CD4-positive, alpha-beta T cell treated with Interleukin-17A for 4 hours (primary cell): ENCODE measurements at places on chromosomes 2 and 18.

DNA sequence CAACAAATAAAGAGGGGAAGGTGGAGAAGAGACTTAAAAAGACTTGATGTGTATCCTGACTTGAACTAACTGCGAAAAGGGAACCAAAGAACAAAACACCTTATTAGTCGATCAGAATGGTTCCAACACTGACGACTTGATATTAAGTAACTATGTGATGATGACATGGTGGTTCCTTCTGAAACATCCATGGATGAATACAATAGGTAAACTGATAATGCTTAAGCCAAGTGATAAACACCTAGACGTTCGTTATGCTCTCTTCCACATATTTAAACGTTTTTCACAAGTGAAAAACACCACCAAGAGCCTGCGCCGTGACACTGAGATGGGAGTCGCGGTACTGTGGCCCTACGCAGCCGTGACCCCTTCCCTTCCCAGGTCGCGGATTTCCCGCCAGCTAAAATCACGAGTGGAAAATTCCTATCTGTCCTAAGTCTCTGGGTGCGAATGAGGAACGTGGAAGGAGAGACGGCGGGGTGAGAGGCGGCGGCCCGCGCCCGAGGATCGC lies 797 bp downstream of the TTC32 start:
- no peak for DNase-seq

- DNase-seq, result no peak
Observed at GRCh38 chr2:186554850-186555671, 34.8 kb upstream of the ITGAV start.

DNA sequence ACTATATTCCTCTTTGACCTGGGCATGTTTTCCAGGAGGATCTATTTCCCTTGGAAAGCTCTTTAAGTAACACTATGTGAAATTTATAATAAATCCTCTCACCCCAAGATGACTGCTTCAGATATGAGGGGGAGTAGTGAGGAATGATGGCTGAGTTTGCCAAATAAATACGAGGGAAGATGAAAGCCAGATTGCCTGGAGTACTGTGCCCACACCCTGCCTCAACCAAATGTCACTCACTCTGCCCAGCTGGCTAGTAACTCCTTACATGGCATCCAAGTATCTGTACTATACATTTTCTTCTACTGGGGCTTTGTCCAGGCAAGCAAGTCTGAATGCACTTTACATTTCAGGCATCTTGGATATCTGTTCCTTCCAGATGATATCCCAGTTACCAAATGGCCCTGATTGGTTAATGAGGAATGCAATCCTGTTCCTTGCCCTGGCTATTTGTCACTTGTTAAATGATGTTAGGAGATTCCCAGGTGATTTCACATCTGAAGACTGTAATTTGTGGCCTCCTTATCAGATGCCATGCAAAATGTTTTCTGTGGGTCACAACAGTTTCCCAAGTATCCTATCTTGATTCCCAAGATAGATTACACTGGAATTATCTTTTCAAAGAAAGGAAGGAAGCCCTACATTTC lies 191.8 kb downstream of the IKZF2 start:
- no peak for DNase-seq

DNA sequence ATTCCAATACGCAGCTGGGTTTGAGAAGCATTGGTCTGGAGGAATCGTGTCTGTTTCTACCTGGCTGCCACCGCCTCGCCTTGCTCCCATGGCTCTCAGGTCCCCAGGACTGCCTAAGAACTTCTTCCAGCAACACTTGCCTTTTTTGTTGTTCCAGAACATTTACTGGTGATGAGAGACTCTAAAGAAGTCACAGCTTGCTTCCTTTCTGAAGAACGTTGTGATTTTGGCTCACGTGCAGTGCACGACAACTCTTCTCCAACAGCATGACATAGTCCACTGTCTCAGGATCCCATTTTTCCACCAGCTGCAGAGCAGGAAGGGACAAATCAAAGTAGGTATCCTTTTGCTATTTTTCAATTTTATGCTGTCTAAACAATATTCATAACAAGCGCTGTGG lies 940.9 kb downstream of the SLC4A3 start:
- DNase-seq, result no peak

DNA sequence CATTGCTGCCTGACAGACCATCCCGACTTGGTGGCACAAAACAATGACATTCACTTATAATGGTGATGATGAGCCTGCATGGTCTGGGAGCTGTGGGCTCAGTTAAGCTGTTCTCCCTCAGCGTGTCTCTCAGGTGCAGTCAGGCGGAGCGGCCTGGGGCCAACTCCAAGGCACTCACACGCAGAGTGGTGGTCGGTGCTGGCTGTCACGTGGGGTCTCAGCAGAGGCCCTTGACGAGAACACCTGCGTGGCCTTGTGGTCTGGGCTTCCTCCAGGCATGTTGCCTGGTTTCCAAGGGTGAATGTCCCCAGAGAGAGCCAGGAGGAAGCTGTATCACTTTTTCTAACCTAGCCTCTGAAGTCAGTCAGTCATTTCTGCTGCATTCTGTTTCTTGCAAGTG lies 29.8 kb downstream of the ARMC9 start:
- DNase-seq, result no peak

- DNase-seq, result peak; percentile 43
Observed at GRCh38 chr18:35376393-35376741, 770 bp downstream of the ZNF396 start.

DNA sequence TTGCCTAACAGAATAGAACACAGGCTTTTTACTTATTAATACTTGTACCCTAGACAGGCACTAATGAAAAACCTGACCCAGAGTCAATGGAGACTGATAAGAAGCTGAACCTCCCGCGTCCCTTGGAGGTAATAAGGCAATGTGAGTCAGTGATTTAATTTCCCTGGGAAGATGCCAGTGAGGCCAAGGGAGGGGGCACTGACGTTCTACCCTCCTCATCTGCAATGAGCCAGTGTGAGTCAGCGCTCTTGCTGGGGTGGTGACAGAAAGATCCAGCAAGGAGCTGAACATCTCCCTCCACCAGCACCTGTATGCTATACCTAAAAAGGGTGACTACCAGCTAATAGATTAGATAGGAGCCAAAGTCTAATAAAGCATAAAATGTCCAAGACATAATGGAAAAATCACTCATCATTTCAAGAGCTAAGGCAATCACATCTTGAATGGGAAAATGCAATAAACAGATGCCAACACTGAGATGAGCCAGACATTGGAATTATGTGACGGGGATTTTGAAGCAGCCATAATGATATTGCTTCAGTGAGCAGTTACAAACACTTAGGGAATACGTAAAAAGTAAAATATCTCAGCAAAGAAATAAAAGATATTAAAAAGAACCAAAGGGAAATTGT lies 116.9 kb downstream of the TPGS2 start:
- DNase-seq, result no peak

- DNase-seq, result no peak
Observed at GRCh38 chr2:190170673-190171072, 108.1 kb upstream of the MSTN start.

- DNase-seq, result no peak
Observed at GRCh38 chr2:151730262-151730975, 3.9 kb downstream of the NEB start.

DNA sequence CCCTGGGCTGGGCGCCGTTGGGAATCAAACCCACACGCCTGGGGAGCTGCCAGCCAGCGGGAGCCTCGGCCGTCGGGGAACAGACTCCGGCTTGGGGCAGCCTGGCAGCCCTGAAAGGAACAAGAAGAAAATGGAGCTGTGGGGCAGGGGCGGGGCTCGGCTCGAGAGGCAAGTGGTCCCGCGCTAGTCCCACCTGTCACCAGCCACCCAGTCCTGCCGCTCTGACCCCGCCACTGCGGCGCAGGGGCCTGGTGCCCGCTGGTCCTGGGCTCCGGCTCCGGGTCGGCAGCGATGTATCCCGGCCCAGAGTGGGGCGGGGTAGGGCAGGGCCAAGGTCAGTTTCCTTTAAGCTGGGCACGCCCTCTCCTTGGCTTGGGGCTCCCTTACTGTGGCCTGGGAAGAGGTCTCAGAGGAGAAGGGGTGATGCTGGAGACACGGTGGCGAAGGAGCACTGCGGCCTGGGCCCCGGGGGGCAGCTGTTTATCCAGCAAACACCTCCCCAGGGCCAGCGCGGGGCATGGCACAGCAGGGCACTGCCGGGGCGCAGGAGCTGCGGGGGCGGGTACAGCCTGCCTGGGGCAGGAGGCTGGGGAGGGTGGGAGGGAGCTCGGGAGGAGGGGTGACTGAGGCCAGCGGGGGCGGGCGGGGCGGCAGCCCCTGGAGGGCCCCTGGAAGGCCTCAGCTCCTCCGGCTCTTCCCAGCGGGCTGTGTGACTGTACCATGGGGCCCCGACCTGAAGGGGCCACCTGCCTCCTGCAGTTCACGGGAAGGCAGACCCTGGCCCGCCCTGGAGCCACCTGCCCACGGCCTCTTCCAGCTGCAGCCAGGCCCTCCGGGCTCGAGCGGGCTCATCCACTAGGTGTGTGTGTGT lies 15.6 kb downstream of the ODC1 start:
- no peak for DNase-seq

DNA sequence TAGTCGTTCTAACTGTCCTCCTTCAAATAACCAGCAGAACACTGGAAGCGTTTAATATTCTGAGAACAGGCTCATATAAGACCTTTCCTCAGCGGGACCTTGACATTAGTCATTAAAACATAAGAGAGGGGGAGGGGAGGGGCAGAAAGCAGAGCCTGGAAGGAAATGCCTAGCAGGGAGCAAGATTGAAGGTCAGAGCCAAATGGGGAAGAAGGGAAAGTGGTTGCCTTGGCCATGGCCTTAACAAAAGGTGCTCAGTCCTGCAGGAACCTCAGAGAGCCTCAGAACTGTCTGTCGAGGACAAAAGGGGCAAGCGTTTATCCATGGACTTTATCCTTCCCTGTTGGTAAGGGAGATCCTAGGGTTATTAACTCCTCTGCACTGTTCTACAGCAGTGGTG lies 856 bp upstream of the PLA2R1 start:
- no peak for DNase-seq

GRCh38 chr18:50410008-50410407 lies 35.2 kb downstream of the SKA1 start:
- DNase-seq, result no peak

GRCh38 chr18:3966642-3967358 lies 488.3 kb downstream of the DLGAP1 start:
- DNase-seq, result no peak

- DNase-seq, result no peak
Observed at GRCh38 chr18:43830947-43831346, 553.7 kb upstream of the SYT4 start.

DNA sequence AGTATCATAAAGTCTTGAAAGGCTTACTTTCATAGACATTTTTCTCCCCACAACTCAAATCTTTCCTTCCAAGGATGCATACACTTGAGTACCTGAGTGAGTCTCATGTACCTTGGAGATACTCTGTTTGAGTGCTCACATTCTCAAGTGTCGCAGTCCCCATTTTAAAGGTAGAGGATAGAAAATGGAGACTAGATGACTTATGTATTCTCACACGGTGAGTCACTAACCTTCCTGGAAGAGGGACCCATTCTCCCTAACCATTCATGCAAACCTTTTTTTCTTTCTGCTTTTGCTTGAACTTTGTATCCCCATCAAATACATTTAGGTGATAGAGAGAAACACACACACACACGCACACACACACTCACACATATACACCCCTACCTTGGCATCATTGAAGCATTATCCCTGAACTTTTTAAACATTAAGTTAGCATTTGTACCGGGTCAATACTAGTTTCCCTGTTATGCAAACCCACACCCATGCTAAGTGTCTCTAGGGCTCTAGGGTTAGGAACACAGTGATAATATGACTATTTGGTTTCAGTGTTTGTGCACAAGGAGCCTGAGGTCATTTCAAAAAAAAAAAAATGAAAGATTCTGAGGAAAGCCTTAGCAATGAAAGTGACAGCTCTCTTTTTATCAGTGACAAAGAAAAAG lies 236.2 kb downstream of the IKZF2 start:
- DNase-seq, result no peak

- no peak for DNase-seq
Observed at GRCh38 chr2:198116756-198117155, 312.4 kb downstream of the PLCL1 start.

DNA sequence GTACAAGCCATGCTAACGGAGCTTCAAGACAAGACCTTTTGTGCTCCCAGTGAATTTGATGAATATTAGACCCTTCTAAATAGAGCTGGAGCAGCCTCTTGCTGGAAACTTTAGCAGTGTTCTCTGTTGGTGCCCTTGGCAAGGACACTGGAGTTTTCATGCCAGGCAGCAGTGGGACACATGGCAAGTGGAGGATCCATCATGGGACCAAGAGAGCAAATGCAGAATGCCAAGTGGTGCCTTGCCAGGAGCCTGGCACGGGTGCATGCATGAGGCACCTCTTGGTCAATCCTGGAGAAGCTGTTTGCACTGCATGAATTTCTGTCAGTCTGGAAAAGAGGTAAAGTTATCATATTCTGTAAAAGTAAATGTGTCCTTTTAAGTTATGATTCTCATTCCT lies 59.1 kb downstream of the NETO1 start:
- DNase-seq, result no peak

- DNase-seq, result no peak
Observed at GRCh38 chr2:177872286-177872685, 200.3 kb downstream of the PDE11A start.

DNA sequence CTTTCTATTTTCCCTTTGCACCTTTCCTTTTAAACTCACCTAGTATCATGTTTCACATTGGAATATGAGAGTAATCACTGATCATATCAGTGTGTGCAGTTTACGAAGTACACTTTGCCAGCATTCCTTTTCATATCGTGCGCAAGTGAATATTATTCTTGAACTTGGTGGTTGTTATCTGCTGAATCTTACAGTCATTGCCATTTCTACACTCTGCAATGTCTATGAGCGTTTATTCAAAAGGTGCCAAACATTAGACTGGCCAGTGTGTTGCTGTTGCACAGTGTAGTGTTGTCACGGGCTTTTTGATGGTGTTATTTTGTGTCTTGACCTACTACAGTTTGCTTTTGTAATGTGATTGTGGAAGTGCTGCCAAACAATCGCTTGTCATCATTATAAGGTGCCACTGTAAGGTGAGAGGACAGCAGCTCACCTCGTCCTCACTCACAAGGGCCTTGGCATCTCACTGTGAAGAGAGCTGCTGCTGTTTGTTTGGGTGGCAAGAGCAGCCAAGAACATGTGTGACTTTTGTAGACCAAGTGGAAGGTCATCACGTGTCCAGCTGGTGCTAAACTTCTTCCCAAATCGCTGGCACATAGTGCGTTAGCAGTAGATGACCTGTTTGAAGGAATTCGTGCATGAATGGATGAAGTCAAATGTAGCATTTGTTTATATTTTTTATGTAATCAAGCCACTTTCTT lies 113.3 kb downstream of the MYO1B start:
- no peak for DNase-seq

DNA sequence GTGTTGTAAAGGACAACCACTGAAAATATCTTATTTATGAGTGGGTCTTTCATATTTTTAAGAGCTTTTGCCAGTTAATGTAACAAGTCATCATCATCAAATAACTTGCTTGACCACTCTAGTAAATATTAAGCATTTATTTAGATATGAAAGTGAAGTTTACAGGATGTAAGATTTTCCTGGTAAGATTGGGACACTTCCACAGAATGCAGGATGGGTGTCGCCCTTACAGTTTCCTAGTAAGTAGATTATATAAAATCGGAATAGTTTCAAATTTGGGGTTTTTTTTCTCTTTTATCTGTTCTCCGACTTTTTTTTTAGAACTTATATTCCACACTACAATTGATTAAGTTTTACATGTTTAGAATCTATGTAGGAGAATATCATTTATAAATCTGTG lies 14.8 kb upstream of the SLC40A1 start:
- DNase-seq, result no peak

GRCh38 chr2:229003256-229003655 lies 267.8 kb downstream of the PID1 start:
- no peak for DNase-seq
